Fibroblast of lung (primary cell): ENCODE measurements at places on chromosomes 6 and 20.
A peak's percentile ranks its signal among the peaks of the same experiment; 100 is the strongest.

GRCh38 chr6:845101-845500, 152.2 kb upstream of the EXOC2 start:
- DNase-seq, result no peak
- H3K4me1 ChIP-seq, result no peaks in the 10 kb centered on the region
- no peaks in the 10 kb centered on the region for H3K36me3 ChIP-seq
- no peak overlapping the region for H3K27ac ChIP-seq
- H3K27me3 ChIP-seq, result peaks cover 2% of the 10 kb centered on the region

DNA sequence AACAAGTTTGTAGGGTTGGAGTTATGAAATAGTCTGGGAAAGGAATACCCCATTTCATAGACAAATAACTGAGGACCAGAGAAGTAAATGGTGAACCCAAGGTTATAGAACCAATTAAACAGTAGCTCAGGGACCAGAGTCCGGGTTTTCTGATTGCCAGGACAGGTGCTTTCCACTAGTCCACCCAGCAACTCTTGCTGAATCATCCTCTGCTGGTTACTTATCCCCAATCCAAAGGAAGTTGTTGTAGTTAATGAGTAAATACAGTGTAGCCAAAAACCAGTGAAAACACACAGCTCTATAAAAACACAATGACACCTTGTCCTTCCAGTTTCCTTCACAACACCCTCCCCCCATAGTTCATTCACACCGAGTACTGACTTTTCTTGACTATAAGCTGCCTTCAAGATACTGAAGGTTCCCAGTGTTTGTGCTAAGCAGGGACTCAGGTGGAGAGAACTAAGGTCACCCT, 766 bp upstream of the TINAG start:
- H3K27me3 ChIP-seq, result no peaks in the 10 kb centered on the region
- no peak for DNase-seq
- no peaks in the 10 kb centered on the region for H3K4me1 ChIP-seq
- H3K4me3 ChIP-seq, result no peak overlapping the region
- no peak overlapping the region for H3K27ac ChIP-seq

DNA sequence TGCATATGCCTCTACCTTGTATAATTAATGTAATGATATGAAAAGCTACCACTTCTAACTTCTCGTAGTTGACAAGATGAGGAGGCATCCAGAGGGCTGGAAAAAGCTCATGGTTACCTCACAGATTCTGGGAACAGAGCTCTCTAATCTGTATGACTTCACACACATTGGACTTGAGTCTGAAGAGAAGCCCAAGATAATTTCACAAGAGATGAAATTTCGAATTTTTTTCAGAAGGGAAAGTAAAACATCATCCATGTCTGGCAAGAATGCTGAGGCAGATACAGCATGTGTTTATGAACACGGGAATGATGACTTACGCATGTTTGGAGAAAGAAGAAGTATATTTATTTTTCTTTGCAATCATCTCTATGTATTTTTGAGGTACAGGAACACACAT, 141.8 kb upstream of the TENT5A start:
- H3K4me1 ChIP-seq, result peaks cover 21% of the 10 kb centered on the region
- H3K36me3 ChIP-seq, result no peaks in the 10 kb centered on the region
- peak; percentile 86 for DNase-seq
- H3K27ac ChIP-seq, result no peak overlapping the region
- no peak overlapping the region for H3K4me3 ChIP-seq

- peak overlapping the region; percentile 66 for H3K4me3 ChIP-seq
- no peaks in the 10 kb centered on the region for H3K36me3 ChIP-seq
- H3K27ac ChIP-seq, result peak overlapping the region; percentile 77
- H3K27me3 ChIP-seq, result no peaks in the 10 kb centered on the region
Observed at GRCh38 chr20:53914781-53915445, 155.5 kb downstream of the BCAS1 start.

- H3K4me1 ChIP-seq, result no peaks in the 10 kb centered on the region
- no peak overlapping the region for H3K27ac ChIP-seq
- no peaks in the 10 kb centered on the region for H3K36me3 ChIP-seq
- DNase-seq, result no peak
Observed at GRCh38 chr20:64045346-64046011, 4.0 kb downstream of the SOX18 start.

GRCh38 chr20:64146301-64146935, 17.8 kb upstream of the MYT1 start:
- no peak overlapping the region for H3K4me3 ChIP-seq
- DNase-seq, result no peak
- no peaks in the 10 kb centered on the region for H3K36me3 ChIP-seq
- no peaks in the 10 kb centered on the region for H3K27me3 ChIP-seq

DNA sequence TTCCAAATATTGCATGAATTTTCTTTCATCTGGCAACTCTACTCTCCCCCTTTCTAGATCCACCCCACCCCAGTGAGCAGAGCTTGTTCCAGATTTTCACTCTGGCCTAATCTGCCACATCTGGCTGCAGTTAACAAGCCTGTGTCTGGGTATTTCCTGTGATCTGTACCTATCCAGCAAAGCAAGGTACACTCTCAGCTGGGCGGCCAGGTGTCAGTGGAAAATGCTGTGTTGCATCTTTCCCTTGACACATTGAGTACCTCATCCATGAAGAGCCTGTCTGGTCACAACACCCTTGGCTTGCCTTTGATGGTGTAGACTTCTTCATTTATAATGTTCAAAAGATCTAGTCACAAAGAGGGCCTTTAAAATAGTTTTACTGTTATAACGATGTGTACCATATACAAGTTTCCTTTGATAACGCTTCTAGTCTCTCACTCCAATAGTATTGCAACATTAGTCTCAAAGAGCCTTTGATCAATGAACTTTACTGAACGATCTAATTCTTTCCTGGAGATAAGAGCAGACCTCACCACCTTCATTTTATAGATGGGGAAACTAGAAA, 6.0 kb upstream of the RNF182 start:
- H3K4me3 ChIP-seq, result no peak overlapping the region
- no peaks in the 10 kb centered on the region for H3K27me3 ChIP-seq
- H3K27ac ChIP-seq, result no peak overlapping the region
- H3K36me3 ChIP-seq, result no peaks in the 10 kb centered on the region
- peaks cover 2% of the 10 kb centered on the region for H3K4me1 ChIP-seq
